ENCODE measurements at places on chromosomes 13 and 19.

DNA sequence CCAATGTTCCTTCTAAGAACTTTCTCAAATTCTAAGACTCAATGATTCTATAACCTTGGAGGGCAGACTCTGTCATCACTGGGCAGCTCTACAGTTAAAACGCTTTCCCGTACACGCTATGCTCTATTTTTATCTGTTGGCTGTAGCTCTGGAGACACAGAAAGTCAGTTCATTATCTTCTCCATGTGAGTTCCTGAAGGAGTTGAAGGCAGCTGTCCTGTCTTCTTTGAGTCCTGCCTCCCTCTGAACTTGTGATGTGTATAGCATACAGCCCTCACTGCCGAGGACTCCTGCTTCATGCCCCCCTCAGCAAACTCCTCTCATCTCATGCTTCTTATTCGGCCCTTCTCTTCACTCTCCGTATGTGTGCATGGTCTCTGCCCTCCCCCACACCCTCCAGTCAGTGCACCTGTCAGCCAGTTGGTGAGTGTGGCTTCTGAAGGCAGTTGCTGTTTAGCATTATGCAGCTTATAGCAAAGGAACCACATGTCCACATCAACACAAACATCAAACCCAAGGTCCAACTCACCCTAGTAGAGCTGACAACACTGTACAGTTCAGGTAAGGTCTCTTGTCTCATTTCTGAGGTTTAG lies 504.9 kb downstream of the DIAPH3 start:
- no peak for DNase-seq

- no peak for DNase-seq
Measured at GRCh38 chr13:102974317-102975087, 91.7 kb downstream of the SLC10A2 start.

DNA sequence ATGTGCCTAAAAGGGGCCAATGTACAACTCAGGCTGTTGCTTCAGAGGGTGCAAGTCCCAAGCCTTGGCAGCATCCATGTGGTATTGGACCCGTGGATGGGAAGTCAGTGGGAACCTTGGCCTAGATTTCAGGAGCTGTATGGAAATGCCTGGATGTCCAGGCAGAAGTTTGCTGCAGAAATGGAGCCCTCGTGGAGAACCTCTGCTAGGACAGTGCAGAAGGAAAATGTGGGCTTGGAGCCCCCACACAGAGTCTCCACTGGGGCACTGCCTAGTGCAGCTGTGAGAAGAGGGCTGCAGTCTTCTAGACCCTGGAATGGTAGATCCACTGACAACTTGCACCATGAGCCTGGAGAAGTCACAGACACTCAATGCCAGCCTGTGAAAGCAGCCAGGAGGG lies 28.5 kb downstream of the GPC5 start:
- no peak for DNase-seq

- DNase-seq: peak; percentile 42
Measured at GRCh38 chr13:39263033-39263432, 224.8 kb downstream of the NHLRC3 start.

- no peak for DNase-seq
Measured at GRCh38 chr13:28299916-28300315, 161.6 kb downstream of the PAN3 start.

GRCh38 chr19:7663706-7664105 lies 5.1 kb upstream of the RETN start:
- no peak for DNase-seq

DNA sequence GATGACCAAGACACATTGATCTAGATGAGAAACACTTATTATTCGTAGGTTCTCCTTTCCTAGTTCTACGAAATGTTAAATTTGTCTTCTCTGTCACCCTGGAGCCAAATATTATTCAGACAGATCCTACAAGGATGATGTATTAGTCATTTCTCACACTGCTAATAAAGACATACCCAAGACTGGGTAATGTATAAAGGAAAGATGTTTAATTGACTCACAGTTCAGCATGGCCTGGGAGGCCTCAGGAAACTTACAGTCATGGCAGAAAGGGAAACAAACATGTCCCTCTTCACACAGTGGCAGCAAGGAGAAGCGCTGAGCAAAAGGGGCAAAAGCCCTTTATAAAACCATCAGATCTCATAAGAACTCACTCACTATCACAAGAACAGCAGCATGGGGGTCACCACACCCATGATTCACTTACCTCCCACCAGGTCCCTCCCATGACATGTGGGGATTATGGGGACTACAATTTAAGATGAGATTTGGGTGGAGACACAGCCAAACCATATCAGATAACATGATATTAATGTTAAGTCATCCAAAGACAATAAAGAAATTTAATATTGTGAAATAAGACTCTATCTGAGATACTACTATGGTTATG lies 1248.8 kb upstream of the SLC10A2 start:
- DNase-seq: no peak

- DNase-seq: no peak
Measured at GRCh38 chr19:45324349-45324907, 1.8 kb upstream of the CKM start.

GRCh38 chr13:77339408-77339807 lies 12.5 kb upstream of the MYCBP2 start:
- DNase-seq: no peak

GRCh38 chr13:68176475-68176874 lies 946.3 kb upstream of the PCDH9 start:
- DNase-seq: no peak

DNA sequence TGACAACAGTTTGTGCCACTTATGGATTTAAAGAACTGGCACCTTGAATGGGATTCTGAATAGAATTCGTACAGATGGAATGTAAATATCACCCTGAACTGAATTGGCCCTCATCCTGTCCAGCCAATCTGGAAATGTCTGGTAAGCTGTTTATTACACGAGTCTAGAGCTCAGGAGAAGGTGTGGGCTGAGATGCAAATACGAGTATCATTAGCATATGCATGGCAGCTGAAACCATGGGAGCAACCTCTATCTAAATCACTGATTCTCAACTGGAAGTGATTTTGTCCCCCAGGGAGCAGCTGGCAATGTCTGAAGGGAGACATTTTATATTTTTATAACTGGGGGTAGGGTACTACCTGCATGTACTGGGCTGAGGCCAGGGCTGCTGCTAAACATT lies 15.6 kb upstream of the VWA8 start:
- DNase-seq: no peak

GRCh38 chr13:82147526-82147925 lies 1734.7 kb downstream of the SLITRK1 start:
- no peak for DNase-seq

DNA sequence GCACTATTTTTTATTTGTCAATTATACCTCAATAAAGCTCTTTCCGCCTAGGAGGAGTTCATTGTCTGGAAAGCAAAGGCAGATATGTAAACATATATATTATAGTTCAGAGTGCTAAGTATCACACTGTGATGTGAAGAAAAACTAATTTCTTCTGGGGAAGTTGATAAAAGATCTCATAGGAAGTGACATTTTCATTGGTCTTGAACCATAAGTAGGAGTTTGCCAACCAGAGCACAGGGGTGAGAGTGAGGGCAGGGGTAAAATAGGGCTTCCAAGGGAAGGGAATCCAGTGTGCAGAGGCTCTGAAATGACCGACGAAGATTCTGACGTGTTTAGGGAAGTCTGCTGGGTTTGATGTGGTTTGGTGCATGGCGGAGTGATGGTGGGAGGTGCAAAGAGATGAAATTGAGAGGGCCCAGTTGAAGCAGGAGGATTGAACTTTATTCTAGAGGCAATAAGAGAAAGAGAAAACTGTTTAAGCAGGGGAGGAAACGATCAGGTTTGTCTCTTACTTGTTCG lies 780 bp upstream of the GTF2F2 start:
- DNase-seq: no peak

DNA sequence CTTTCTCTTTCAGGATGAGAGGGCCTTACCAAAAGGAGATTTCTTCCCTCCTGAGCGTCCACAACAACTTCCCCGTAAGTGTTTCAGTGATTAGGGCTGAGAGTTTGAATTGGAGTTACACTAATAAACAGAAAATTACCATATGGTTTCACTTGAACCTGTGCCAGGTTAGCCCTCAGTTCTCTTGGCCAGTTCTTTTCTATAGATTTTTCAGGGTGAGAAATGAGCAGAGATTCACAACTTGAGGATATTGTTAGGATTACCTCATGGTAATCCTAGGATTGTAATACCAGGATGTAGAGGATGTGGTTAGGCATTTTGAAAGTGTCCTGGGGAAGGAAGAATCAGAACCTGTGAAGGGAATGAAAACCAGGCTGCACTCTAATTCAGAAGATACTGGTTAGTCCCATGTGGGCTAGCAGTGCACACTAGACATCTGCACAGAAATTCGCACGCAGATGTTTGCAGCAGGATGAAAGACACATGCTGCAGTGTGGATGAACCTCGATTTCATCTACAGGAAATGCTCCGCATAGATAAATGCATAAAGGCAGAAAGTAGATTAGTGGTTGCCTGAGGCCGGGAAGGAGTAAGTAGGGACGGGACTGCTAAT lies 24.1 kb downstream of the HNRNPM start:
- DNase-seq: no peak

GRCh38 chr19:7772752-7773291 lies 9.8 kb downstream of the CLEC4M start:
- DNase-seq: no peak

DNA sequence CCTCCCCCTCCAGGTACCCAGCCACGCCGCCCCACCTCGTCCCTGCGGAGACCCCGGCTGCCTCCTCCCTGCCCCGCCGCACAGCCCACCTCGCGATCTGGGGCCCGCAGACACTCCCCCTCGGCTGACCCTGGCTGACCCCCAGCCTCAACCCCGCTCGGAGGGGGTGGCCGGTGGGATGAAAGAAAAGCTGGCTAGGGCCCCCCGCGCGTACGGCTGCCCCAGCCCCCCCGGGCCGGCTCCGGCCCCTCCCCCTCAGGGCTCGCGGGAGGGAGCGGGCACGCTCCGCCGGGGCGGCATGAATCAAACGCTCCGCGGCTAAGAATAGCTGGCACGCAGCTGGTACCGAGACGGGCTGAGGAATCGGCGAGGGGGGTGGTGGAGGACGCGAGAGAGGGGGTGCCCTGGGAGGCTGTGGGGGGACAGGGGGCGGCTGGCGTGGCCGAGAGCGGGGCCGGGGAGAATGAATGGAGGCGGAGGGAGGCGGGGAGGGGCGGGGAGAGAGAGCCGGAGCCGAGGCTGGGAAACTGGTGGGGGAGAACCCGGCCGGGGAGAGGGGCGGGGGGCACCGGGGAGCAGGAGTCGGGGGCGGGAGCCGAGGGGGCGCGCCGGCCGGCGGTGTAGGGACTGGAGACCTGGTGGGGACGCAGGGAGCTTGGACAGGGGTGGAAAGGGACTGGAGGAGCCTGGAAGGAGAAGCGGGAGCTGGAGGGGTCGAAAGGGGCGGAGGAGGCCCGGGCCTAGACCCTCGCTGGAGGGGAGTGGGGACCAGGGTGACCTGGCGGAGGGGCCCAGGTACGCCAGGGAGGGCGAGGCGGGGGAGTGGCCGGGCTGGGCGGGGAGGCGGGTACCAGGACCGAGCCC lies 1.1 kb downstream of the SHANK1 start:
- no peak for DNase-seq

- DNase-seq: no peak
Measured at GRCh38 chr13:48626726-48627451, 26.8 kb upstream of the CYSLTR2 start.

GRCh38 chr13:79079351-79079839 lies 326.7 kb downstream of the RBM26 start:
- no peak for DNase-seq

DNA sequence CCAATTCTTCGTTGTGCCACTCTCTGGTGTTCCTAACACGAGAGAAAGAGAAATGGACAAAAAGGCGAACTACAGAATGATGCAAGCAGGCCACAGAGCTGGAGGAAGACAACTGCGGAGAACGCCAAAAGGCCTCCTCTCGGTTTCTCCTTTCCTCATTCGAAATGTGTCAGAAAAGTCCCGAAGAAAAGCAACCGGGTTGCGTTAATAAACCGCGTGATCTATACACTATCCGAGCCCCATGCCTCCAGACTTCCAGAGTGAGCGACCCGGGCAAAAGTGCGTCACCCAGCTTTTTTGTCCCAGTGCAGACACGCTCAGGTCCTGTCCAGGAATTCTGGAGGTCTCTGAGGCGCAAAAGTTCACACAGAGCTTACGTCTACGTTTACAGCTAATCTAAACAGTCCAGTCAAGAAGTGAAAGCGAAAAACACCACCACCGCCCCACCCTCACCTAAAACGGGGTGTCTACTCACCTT lies 413 bp downstream of the N4BP2L2 start:
- peak; percentile 24 for DNase-seq

DNA sequence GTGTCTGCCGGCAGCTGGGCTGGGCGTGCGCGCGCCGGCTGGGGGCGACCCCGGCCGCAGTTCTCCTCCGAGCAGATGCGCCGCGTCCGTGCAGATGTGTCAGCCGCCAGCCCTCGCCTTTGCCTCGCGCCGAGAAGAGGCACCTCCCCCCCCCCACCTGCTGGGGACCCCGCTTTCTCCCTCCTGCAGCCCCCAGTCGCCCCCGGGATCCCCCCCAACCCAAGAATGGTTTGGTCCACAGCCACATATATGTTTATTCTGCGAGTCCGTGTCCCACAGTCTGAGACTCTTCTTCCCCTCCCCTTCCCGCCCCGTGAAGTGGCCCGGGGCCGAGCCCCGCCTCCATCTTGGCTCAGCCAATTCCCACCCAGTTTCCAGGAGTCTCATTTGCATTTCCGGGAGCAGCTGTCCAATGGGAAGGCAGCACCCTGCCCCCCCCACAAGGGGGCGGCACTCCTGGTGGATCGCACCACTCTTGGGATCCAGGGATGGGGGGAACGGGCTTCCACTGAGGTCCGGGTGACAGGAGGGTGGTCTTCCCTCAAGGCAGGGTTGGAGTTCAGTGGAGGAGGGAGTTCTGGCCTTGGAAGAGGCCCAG lies 8.6 kb downstream of the ISOC2 start:
- no peak for DNase-seq

- no peak for DNase-seq
Measured at GRCh38 chr13:99323488-99323887, 16.3 kb upstream of the GPR183 start.

DNA sequence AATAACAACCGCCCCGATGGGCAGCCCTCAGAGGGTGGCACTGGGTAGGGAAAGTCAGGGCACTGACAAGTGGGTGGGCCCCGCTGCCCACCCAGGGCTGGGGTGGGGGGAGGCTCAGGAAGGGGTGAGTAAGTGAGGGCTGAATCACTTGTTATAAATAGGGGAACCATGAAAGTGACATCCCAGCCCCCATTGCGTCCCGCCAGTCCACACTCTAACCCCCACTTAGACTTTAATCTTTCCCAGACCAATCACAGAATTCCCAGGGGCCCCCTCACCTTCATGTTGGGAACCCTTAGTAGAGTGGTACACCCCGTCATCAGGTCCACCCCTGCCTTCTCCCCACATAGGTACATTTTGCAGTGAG lies 37.0 kb upstream of the NANOS3 start:
- no peak for DNase-seq

DNA sequence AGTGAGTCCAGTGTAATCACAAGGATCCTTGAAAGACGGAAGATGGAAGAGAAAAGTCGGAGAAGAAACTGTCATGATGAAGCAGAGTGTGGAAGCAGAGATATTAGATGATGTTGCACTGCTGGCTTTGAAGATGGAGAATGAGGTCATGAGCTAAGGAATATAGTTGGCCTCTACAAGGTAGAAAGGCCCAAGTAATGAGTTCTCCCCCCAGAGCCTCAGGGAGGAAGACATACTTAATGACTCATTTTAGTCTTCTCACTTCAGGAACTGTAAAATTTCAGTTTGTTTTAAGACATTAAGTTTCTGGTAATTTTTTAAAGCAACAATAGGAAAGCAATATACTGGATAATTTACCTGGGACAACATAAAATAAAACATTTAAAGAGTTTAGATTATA lies 1331.5 kb upstream of the PCDH20 start:
- DNase-seq: no peak

All from omental fat pad (tissue), 4 donors.